ENCODE measurements at places on chromosomes 5 and 9.

- DNase-seq = no peak
Measured at GRCh38 chr9:36840898-36841536, 193.1 kb downstream of the PAX5 start.

- DNase-seq = no peak
Measured at GRCh38 chr5:133697536-133698258, 85.4 kb upstream of the FSTL4 start.

GRCh38 chr5:36017004-36017403 is 25.8 kb upstream of the UGT3A1 start:
- no peak for DNase-seq

GRCh38 chr5:59813761-59814536 is 79.6 kb downstream of the PDE4D start:
- peak; percentile 67 for DNase-seq

- no peak for DNase-seq
Measured at GRCh38 chr5:93300309-93300923, 280.6 kb downstream of the NR2F1-AS1 start.

GRCh38 chr5:93328833-93329232 is 252.2 kb downstream of the NR2F1-AS1 start:
- DNase-seq = no peak

- no peak for DNase-seq
Measured at GRCh38 chr9:109497226-109498153, 617 bp downstream of the PTPN3 start.

DNA sequence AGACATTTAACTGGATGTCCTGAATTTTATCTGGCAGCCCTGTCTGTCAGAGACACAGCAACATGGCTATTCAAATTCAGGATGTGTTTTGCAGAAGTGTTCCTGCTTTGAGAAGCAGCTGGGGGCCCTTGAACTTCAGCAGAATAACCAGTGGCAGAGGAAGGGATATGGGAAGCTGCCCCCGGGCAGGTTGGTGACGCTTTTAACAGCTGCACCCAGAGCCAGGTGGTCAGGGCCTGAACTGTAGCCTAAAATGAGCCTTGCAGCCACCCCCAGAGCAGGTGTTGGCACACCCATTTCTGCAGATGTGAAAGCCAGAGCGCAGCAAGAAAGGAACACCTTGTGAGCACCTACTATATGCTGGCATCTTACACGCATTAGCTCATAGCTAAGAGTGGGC is 128.7 kb upstream of the BOD1 start:
- DNase-seq = no peak

DNA sequence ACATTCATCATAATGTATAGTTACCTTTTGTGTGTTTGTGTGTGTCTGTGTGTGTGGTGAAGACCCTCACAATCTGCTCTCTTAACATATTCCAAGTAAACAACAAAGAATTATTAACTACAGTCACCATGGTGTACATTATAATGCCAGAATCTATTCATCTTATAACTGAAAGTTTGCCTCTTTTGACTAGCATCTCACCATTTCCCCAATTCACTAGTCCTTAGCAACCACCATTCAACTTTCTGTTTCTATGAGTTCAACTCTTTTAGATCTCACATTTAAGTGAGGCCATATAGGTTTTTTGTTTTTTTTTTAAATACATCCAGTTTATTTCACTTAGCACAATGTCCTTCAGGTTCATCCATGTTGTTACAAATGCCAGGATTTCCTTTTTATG is 83.6 kb downstream of the SMC2 start:
- no peak for DNase-seq

- no peak for DNase-seq
Measured at GRCh38 chr5:139076111-139076510, 122.1 kb downstream of the SIL1 start.

DNA sequence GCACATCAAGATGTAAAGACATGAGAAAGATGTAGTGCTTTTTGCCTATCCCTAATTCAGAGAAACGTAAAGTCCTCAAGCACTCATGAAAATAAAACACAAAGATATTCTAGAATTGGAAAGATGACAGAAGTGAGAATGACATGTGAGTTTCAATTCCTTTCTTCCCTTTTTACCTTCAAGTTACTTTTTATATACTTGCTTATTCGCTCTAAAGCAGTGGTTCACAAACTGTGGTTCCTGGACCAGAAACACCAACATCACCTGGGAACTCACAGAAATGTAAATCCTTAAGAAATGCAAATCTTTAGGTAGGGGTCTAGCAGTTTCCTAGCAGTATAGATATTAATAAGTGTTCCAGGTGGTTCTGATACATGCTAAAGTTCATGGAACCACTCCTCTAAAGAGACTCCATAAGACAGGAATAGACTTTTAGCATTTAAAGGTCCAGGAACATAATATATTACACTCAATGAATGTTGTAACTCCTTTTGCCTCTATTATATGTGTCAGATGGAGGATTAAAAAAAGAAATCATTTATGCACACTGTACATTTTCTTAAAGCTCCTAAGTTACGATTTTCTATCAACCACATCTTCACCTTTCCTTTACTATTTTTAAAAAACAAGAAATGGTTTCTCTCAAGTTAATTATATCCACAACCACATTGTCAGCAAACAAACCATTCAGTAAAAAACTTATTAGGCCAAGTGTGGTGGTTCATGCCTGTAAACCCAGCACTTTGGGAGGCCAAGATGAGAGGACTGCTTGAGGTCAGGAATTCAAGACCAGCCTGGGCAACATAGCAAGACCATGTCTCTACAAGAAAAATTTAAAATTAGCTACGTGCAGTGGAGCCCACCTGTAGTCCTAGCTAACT is 39.9 kb downstream of the ERP44 start:
- no peak for DNase-seq

Data from IMR-90 (cell line).